ENCODE measurements at places on chromosomes 1 and 21. TPM values are rescaled to one million over a fixed set of nuclear protein-coding genes. Genes with fewer than 3 reads are reported as not detected.

GRCh38 chr1:211133393-211133835 lies 534 bp downstream of the KCNH1 start:
- DNase-seq, result peak; percentile 6

Gene HRNR
- polyA plus RNA-seq, result not detected

DNA sequence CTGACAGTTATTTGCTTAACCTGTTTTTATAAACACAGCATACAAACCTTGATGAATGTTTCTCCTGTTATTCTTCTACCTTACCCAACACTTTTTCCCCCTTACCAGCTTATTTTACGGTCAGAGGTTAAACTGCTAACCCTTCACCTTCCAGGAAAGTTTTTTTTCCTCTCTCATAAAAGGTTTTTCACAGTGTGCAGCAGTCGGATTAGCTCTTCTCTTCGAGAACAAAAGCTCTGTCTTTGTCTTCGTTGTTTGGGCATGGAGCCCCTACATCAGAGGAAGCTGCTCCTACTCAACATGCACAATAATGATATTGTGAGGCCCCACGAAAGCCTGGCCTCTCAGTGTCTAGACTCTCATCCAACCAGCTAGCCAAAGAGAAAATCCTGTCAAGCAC lies 42.0 kb downstream of the DENND1B start:
- DNase-seq, result no peak

- DNase-seq, result no peak
Measured at GRCh38 chr21:34874684-34875513, 174.2 kb downstream of the RUNX1 start.

Gene KCNT2
- not detected for polyA plus RNA-seq

DNA sequence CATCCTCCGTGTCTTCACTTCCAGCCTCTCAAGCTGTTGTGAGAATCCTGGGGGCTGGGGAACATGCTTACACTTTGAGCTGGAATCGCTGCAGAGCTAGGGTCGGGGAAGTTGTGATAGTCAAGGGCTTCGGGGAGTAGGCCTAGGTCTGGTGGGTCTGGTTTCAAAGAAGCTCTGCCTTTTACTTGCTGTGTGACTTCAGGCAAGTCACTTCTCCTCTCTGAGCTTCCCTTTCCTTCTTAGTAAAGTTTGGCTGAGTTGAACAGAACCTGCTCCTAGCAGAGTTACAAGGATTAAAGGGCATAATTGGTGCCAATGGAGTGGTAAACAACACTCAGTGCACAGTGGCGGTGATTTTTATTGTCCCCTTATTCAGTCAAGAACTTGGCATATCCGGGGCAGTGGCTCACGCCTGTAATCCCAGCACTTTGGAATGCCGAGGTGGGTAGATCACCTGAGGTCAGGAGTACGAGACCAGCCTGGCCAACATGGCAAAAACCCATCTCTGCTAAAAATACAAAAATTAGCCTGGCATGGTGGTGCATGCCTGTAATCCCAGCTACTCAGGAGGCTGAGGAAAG lies 25.7 kb downstream of the ARHGEF19 start:
- no peak for DNase-seq

DNA sequence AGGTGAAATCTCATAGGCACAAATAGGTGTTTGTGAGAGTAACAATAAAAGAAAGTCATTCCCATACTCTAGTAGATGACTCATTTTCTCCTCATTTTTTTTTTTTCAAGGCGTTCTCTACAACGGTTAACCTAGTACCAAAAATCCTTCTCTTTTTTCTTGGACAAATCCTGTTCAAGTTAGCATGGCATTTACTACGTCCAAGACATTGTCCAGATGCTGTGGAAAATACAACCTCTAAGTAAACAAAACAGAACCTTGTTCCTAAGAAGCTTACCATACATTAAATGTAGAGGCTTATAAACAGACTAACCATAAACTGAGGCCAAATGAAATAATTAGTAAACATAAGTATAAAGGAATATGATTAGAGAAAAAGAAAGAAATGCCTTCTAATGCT lies 76.2 kb upstream of the RGS4 start:
- DNase-seq, result no peak

DNA sequence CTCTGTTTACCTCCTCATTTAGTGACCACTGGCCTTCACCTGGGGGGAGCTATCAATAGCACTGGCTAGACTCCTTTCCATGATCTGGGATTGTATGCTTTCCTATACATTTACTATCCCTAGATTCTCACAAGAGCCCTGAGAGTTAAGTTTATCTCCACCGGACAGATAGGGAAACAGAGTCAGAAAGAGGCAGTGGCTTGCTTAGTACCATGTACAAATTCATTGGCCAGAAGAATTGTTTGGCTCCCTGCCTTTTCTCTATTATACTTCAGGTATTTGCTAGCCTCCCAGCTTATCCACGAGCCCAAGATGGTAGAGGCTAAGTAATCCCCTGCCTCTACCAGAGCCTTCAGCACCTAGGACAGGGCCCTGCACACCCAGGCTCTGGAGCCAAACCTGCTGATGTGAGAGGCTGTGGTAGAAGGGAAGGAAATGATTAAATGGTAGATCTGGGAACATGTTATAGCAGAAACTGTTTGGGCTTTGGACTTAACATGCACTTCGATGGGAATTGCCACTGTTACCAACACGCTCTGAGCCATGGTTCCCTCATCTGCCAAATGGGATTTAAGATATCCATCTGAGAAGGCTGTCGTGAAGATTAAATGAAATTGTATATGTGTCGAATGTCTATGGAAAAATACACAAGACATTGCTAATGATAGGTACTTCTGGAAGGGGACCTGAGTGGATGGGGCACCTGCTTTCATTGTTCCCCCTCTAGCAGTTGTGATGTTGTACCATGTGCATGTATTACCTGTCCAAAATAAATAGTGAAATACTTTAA lies 3.1 kb upstream of the BLACAT1 start:
- DNase-seq, result peak; percentile 68

- no peak for DNase-seq
Measured at GRCh38 chr1:194045416-194045815, 859.0 kb upstream of the B3GALT2 start.

DNA sequence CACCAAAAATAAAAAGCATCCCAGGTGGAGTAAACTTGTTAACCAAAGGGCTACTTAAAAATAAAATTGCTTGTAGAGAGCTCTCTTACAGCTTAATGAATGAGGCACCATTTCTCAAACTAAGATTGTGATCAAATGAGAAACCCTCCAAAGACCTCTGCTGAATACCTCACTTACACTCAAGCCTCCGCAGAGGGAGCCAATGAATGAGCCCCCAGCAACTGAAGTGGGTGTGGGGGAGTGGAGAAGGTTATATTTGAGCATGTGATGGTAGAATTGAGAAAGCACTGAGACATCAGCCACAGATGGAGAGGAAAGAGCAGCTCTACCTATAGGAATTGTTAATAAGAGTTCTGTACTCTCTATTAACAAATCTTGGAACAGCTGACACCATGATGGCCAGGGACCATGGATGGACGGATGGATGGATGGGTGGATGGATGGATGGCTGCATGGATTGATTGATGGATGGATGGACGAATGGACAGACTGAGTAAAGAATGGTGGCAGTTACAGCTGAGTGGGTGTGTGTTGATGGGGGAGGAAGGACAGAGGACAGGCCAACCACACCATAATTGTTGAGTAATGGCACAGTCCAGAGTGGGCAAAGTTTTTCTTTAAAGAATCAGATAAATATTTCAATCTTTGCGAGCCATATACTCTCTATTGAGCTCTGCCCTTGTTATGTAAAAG lies 20.3 kb upstream of the TIAM1 start:
- no peak for DNase-seq

GRCh38 chr1:94325377-94326302 lies 88.3 kb upstream of the ARHGAP29 start:
- DNase-seq, result peak; percentile 99

- DNase-seq, result no peak
Measured at GRCh38 chr1:77095236-77095635, 124.0 kb downstream of the PIGK start.

Gene DNASE2B
- not detected for polyA plus RNA-seq

DNA sequence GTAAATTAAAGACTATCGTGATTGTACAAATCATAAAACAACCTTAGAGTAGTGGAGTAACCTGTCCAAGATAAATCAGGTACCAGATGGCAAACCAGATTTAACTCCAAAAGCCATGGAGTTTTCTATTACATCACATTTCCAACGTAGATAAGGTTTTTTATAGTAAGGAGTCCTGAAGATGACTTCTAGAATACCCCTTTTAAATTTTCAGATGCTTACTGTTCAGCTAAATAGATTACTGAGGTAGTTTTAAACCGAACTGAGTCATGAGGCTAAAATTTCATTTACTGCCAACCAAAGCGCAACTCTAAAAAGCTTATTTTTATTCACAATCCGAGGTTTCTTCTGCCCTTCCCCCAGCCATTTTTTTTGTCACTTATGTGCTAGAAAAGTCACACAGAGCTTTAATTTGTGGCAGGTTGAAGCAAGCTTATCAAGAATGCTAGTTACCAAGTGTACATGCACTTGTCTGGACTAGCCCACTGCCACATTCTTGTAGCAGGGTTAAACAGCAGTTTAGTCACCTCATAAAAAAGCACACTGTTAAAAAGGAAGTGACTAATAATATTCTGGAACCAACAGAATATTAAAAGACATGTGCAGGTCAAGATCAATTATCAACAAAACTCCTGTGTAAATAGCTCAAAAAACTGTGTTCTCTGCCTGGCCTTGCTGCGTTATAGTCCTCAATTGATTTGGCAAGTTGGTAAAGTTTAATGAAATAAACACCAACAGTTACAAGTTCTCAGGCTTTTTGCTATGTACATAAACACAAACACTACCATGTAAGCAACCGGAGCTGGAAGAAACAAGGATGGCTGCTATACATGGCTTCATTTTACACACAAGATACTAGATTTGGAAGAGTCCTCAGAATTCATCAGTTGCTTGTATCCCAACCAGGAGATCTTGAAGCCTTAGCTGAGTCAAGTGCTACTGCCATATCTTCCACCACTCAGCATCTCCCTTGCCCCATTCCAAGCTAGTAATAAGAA lies 180.3 kb upstream of the DMRTA2 start:
- peak; percentile 88 for DNase-seq

- no peak for DNase-seq
Measured at GRCh38 chr1:181905944-181906597, 155.4 kb downstream of the ZNF648 start.

GRCh38 chr21:16742131-16742641 lies 770.7 kb upstream of the CXADR start:
- DNase-seq, result no peak

DNA sequence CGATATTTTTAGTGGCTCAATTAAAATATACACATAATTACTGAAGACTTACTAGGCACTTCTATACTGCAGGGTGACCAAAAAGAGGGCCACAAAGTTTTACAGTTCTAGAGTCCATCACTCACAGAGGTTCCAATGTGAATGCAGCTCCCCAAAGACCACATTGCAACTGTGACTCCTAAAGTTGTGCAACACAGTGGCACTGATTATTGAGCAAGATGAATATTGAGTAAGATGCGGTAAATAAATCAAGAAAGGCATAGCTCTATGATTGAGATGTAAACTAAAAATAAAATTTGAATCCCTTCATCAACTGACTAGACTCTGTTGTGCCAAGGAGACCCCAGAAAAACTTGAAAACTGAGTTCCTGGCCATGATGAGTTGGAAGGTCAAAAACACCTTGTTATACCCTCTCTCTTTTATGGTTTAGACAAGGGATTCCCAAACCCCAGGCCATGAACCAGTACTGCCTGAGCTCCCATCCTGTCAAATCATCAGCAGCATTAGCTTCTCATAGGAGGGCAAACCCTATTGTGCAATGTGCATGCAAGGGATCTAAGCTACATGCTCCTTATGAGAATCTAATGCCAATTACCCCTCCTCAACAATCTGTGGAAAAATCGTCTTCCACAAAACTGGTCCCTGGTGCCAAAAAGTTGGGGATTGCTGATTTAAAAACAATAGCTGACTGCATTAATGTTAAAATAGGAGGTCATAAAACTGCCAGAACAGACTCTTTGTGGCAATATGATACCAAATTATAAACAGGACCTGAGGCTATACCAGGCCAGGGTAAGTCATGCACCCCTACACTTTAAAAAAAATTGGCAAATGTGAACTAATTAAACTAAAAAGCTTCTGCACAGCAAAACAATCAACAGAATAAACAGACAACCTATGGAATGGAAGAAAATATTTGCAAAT lies 94.3 kb downstream of the ADGRL4 start:
- no peak for DNase-seq

GRCh38 chr1:207239874-207240273 lies 81.6 kb upstream of the CD55 start:
- DNase-seq, result no peak

DNA sequence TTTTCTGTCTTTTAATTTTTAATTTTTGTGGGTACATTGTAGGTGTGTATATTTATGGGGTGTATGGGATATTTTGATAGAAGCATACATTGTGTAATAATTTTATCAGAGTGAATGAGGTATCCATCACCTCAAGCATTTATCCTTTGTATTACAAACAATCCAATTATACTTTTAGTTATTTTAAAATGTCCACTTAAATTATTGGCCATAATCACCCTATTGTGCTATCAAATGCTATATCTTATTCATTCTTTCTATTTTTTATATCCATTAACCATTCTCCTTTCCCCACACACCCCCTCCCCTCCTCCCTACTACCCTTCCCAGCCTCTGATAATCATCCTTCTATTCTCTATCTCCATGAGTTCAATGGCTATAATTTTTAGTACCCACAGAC lies 70.2 kb upstream of the TSHB start:
- DNase-seq, result no peak
